Activated CD4-positive, CD25-positive, alpha-beta regulatory T cell treated with anti-CD3 and anti-CD28 coated beads, Interleukin-2, amount 50 U/mL, for 16 hours (primary cell): ENCODE measurements at places on chromosomes 4 and X.

- no peak for DNase-seq
These were observed 4.1 kb downstream of the PRIMPOL start for GRCh38 chr4:184653650-184654049.

DNA sequence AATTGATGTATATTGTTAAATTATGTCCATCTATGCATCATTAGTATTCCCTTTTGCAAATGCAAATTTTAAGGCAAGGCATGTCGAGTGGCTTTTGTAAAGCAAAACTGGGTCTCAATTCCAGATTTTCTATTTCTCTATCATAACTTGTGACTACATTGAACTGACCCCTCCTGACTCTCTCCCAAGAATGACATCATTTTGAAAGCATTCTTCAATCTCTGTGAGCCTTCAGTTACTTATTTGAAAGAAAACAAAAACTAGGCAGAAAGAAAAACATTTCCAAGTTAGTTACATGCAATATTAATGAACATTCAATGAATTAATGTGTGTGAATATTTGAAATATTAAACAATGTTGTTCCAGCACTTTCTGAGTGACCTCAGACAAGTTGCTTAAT, 314.3 kb upstream of the CLNK start:
- no peak for DNase-seq

DNA sequence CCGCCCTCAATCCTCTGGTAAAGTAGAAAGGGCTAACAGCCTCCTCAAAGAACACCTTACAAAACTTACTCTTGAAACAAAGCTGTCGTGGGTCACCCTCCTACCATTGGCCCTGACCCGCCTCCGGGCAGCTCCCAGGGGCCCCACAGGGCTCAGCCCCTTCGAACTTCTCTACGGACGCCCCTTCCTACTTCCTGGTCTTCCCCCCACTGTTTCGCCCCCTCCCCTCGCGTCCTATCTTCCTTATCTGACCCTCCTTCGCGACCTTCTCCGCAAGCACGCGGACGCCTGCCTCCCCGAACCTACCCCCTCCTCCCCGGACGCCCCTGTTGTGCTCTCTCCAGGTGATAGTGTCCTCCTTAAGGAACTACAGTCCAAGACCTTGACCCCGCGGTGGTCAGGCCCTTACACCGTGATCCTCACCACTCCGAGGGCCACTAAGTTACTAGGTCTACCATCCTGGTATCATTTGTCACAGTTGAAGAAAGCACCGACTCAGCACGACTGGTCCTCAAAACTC, 963.1 kb downstream of the RPA4 start:
- DNase-seq = no peak

DNA sequence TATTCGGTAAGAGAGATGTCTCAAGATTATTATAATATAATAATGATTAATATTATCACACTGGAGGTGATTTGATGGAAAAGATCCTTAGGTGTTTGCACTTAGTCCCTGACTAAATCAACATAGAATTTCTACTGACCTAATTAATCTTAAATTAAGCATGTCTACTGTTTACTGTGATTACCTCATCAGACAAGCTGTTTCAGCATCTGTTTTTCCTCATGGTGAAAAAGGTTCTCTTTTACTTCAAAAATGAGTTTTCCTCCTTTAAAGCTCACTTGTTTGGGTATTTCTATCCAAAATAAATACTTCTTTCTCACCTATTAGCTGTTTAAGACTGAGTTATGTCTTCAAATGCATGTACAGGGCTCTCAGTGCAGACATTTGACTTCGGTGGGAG, 407.8 kb downstream of the NKX6-1 start:
- no peak for DNase-seq

- no peak for DNase-seq
These were observed 76.9 kb downstream of the CAMK2D start for GRCh38 chr4:113684534-113685091.

DNA sequence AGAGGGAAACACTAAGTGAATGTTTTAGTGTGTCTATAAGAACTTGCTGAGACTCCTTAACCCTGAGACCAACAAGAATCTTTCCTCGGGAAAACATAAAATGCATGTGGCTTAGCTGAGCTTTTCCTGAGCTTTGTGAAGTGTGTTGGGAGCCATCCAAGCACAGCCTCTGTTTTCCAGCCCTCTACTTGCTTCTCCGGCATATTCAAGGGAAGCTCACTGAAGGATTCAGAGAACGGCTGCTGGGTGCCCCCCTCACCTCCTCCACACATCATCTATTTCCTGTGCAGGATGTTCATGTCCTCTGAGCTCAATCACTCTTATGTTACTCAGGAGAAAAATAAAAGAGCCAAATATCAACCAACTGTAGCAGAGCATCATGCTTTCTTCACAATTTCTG, 492.1 kb downstream of the IL15 start:
- DNase-seq = no peak

- no peak for DNase-seq
These were observed 27.3 kb downstream of the WDR1 start for GRCh38 chr4:10089346-10089745.

DNA sequence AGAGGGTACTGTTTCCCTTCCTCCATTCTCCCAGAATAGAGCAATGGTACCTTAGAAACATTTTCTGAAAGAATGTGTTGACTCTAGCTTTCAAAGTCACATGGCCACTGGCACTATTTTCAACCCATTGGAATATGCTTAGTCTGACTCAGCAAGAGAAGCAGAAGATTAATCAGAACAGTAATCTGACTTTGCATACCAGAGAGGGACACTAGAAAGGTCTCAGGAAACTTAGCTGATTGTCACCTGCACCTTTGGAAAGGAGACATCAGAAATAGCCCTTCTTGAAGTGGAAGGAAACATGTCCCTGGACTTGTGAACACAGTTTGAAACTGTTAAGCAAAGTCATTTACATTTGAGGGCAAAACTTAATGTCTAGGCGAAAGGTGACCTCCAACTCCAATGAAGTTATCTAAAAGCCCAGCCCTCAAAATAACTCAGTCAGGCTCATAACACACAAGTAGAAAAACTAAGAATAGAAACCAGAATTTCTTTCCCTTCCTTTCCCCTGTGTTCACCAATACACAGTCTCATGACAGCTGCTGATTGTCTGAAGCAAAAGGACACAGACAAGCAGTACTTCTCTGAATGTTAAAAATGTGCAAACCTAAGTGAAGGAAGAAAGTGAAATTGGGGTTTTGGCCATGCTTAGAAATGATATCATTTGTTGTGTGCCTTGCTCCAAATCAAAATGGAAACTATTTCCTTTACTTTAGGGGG, 270.8 kb downstream of the GRIA3 start:
- no peak for DNase-seq

GRCh38 chr4:39446483-39446841, 12.3 kb downstream of the RPL9 start:
- no peak for DNase-seq

- no peak for DNase-seq
These were observed 23.2 kb upstream of the TSR2 start for GRCh38 chrX:54416965-54417364.

- peak; percentile 2 for DNase-seq
These were observed 82.0 kb upstream of the CLDN34 start for GRCh38 chrX:9885150-9885549.

DNA sequence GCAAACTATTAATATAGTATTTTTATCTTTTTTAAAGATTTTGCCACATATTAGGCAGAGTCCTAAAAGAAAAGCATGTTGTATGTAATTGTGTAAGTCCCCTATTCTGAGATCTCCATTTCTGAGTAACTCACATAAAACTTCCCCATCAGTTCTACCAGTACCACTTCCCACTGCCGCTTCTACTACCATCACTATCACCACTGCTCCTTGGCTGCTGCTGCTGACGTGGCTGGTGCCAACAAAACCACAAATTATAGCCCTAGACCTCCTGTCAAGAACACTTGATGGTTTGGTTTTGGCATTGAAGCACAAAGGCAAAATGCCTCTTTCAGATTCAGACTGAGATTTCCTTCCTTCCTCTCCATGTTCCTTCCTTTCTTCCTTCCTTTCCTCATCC, 106.4 kb downstream of the MMRN1 start:
- no peak for DNase-seq

GRCh38 chr4:108336076-108336475, 167.3 kb upstream of the LEF1 start:
- no peak for DNase-seq

- no peak for DNase-seq
These were observed 204.8 kb upstream of the RASGEF1B start for GRCh38 chr4:81676537-81676936.

- no peak for DNase-seq
These were observed 73.1 kb downstream of the HPGD start for GRCh38 chr4:174449152-174449551.

DNA sequence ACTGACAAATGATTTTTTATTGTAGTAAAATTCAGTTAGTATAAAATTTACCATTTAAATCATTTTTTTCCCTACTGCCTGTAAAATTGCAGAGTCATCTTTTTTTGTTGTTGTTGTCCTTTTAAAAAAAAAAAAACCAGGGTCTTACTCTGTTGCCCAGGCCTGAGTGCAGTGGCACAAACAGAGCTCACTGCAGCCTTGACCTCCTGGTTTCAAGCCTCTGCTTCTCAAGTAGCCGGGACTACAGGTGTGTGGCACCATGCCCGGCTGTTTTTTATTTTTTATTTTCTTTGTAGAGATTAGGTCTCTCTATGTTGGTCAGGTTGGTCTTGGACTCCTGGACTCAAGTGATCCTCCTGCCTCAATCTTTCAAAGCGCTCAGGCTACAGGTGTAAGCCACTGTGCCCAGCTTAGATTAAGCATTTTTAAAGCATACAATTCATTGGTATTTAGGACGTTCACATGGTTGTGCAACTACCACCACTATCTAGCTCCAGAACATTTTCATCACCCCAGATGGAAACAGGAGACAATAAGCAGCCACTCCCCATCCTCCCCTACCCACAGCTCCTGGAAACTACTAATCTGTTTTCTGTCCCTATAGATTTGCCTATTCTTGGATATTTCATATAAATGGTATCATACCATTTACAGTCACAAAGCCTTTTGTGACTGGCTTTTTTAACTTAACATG, 59.7 kb upstream of the PGRMC2 start:
- no peak for DNase-seq

- no peak for DNase-seq
These were observed 25.9 kb downstream of the METAP1 start for GRCh38 chr4:99021386-99021785.
